Stimulated activated CD4-positive, alpha-beta T cell treated with anti-CD3 and anti-CD28 coated beads, Interleukin-4, amount 100 ng/mL, for 4 hours (primary cell): ENCODE measurements at places on chromosomes 1 and 21.

DNA sequence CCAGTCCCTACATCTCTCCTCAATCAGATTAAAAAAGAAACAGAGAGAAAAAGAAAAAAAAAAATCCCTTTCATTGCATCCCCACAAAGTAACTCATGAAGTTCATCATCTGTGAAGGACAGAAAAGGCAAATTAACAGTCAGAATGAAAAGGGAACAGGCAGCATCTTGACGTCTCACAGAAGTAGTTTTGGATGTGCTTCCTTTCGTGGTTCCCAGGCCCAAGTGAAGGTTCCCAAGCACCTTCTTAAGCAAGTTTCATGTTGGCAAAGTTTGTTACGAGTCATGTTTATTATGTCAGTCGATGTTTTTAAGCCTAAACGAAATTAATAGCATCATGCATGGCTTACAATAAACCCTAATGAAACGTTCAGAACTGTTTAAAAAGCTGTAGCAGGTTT, 475.2 kb downstream of the SETD4 start:
- DNase-seq, result no peak

- no peak for DNase-seq
These were observed 1.3 kb downstream of the AGO3 start for GRCh38 chr1:35932158-35932636.

DNA sequence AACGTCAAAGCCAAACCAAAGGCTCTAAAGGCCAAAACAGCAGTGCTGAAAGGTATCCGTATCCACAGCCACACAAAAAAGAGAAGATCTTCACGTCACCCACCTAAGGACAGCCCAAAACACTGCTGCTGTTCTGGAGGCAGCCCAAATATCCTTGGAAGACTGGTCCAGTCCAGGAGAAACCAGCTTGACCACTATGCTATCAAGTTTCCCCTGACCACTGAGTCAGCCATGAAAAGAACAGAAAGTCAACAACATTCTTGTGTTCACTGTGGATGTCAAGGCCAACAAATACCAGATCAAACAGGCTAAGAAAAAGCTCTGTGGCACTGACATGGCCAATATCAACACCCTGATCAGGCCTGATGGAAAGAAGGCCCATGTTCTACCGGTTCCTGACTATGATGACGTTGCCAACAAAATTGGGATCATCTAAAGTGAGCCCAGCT, 32.1 kb downstream of the ARID4B start:
- no peak for DNase-seq

DNA sequence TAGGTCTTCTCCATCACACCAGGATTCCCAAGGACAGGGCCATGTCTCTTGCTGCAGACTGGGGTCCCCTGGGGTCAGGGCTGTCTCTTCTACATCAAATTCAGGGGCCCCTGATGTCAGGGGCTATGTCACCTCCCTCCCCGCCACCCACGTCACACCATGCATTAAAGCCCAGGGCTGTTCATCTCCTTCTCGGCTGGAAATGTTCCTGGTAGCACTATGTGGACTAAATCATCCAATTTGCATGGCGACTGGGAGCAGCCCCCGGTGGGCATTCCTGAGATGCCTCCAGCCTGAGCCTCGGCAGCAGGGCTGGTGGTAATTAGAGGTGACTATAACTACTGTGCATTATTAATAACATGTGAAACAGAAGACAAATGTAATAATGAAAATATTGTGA, 151.7 kb upstream of the HMGB4 start:
- DNase-seq, result no peak

GRCh38 chr1:5727191-5727590, 265.0 kb downstream of the NPHP4 start:
- DNase-seq, result no peak

- peak; percentile 91 for DNase-seq
These were observed at the start of gene SFPQ for GRCh38 chr1:35192853-35193664. TSS of gene SFPQ (minus strand) at chr1:35193145. CDS start at chr1:35193049, 96 bp downstream.

DNA sequence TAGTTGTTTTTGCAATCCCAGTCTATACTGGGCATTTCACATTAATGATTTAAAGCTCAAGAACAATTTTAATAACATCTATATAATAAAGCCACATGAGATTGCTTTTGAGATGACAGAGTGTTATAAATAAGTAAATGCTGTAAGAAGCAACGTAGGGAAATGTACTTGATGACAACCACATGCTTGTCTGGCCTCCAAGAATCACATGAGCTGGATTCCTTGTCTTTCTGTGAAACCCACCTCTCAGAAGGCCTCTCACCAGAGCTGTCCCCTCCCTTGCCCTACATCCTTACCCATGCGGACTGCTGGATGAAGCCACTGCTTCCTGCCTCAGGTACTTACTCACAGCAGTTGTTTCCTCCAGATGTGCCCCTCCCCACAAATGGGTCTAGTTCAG, 145.1 kb upstream of the CTTNBP2NL start:
- DNase-seq, result no peak

DNA sequence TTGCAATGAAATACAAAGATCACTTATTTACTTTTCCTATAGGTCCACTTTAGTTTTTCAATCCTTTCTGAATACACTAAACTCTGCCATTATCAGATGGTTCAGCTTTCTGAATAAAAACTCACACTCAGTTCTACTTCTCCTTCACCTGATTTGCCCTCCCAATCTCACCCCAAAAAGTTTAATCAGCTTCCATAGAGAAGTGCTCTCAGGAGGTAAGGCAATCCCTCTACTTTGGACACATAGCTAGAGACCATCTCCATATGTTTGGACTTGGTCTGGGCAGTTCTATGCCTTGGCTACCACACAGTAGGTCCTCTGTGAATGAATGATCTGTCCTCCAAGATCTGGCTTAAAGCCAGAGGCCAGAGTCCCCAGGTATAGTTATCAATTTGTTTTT, 40.9 kb downstream of the PTPN14 start:
- DNase-seq, result no peak
